ENCODE measurements at places on chromosomes 1 and 21.
A peak's percentile ranks its signal among the peaks of the same experiment; 100 is the strongest.

- no peak for DNase-seq
Observed at GRCh38 chr1:25057188-25057587, 127.1 kb upstream of the RUNX3 start.

DNA sequence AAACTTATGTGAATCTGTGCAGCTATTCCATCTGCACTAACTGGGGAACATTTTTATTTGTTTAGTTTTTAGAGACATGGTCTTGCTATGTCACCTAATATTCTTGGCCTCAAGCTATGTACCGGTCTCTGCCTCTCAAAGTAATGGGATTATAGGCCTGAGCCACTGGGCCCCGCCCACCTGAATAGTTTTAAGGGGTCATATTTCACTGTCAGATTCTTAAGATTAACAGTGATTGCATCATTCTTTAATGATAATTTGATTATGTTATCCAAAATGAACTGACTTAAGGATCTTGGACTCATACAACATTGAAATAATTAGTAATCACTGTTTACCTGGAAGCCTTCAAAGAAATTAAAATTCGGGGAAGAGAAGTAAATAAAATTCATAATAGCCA lies 12.6 kb upstream of the KLF18 start:
- no peak for DNase-seq

DNA sequence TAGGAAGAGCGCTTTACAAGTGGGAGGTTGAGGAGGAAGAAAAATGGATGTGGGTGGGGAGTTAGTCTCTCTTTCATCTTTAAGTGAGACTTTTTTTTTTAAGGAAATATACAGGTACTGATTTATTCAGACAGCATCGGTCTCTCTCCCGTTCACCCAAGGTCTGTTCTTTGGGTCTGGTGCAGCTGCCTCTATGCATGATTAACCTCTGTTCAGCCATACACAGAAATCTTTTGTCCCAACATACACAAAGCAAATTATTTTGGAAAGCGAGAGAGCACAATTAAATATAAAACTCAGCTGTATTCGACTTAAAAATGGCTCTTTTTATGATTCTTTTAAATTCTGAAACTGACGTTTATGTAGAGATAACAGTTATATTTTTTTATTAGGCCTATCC lies 11.0 kb downstream of the PROX1 start:
- DNase-seq, result no peak

DNA sequence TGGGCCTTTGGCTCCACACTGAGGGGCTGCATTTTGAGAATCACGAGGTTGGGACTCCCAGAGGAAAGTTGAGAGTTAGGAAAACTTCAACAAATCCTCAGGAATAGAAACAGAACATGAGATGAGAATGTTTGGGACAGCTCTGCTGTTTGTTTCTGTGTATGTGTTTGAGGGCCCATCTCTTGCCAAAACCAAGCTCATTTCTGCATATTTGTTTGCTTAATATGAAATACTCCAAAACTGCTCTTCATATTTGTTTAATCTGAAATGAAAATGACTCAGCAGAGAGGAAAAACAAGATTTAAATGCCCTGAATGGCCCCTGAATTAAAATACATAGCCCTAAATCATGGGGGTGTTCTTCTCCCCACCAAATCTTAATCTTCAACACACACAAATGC lies 78.1 kb downstream of the DDR2 start:
- DNase-seq, result no peak

DNA sequence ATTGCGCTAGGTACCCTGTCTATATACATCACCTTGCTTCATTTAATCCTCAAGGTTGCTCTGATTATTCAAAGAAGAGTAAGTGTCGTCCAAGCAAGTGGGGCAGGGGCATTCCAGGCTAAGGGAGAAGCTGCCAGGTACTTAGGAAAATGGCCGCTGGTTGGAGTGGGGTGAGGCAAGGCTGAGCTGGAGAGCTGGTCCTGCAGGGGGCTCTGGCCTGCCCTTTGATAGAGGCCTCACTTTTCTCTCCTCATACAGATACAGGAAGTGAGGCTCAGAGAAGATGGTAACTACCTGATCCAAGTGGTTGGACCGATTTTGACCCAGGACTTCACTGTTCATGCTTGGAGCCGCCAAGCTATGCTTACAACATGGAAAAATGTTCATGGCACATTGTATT lies 86.9 kb upstream of the ZBTB40 start:
- no peak for DNase-seq

DNA sequence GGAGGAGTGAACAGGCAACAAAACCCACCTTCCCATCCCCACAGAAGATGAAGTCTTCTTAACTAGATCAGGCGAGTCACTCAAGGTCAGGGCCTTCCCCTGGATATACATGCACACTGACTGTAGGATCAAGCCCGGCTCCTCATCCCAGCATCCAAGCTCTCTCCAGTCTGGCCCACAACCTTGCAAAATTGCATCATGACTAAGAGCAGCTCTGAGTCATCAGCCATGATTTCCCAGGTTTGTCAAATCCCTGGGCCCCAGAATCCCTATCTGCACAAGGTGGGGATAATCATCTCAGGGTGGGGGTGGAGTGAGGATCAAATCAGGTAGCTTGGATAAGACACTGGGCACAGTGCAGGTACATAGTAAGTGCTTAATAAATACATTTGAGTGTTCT lies 199.3 kb upstream of the GRIK3 start:
- DNase-seq, result no peak

- DNase-seq, result no peak
Observed at GRCh38 chr1:238552271-238552670, 661.5 kb upstream of the ZP4 start.

DNA sequence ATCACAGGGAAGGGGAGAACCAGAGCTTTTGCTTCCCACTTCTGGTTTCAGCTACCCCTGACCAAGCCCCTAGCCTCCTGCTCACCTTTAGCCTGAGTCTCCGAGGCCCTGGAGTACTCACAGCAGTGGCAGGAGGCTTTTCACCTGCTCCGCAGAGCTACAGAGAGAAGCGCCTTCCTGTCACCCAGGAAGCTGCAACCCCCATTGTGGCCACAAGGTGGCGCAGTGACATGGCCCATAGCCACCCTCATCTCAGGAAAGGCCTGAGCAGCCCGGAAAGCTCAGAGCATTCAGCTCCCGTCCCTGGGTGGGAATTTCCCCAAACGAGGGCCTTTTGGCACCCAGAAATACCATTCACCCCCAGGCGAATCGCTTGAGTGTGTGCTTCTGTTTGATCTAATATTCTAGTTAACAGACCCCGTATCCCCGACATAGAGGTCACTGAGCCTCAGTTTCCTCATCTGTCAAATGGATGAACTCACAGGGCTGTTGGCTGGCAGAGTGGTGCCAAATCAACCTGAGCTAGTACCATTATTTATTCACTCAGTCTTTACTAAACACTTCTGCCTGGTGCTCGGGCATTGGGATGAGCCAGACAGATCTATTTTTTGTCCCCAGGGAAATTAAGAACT lies 25.3 kb downstream of the A3GALT2 start:
- peak; percentile 83 for DNase-seq

DNA sequence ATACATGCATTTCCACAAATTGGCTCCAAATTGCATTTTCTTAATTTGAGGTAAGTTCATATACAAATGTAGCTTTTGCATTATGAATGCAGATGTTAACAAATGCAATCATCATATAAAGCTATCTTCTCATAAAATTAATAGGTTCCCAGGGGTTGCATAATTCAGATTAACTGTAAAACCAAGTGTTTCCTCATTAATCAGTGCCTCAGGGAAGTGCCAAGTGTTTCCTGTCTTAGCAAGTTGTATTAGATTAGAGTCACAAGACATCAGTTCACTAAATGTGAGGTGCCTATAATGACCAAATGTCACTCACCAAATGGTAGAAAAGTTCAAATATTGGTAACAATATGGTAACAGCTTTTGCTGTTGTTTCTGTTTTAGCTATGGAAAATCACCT lies 140.8 kb downstream of the PTGER3 start:
- no peak for DNase-seq

GRCh38 chr1:116167625-116168276 lies 56.6 kb downstream of the MAB21L3 start:
- DNase-seq, result no peak

DNA sequence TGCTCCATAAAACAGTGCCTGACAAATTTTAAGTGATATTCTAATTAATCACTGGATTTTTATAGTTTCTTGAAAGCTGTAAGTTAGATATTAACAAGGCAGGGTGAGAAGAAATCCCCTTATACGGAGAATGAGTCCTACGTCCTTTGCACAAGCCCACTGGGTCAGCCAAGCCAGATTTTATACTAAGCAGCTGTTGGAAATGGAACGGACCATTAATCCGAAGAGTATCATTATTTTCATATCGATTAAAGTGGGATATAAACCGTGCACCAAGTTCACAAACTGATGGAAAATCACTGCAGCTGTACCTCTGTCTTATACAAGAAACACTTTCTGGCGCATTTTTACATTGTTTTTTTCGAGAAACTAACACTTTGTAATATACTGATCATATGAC lies 35.2 kb downstream of the SPAG17 start:
- DNase-seq, result no peak

GRCh38 chr1:208349694-208350330 lies 105.6 kb upstream of the PLXNA2 start:
- no peak for DNase-seq

- no peak for DNase-seq
Observed at GRCh38 chr21:18403735-18404450, at the start of gene TMPRSS15. Gene TMPRSS15, minus strand, starts transcription at chr21:18403785. Its CDS starts 163 bp downstream, at chr21:18403622.
